ENCODE measurements at places on chromosomes 2 and 18.

DNA sequence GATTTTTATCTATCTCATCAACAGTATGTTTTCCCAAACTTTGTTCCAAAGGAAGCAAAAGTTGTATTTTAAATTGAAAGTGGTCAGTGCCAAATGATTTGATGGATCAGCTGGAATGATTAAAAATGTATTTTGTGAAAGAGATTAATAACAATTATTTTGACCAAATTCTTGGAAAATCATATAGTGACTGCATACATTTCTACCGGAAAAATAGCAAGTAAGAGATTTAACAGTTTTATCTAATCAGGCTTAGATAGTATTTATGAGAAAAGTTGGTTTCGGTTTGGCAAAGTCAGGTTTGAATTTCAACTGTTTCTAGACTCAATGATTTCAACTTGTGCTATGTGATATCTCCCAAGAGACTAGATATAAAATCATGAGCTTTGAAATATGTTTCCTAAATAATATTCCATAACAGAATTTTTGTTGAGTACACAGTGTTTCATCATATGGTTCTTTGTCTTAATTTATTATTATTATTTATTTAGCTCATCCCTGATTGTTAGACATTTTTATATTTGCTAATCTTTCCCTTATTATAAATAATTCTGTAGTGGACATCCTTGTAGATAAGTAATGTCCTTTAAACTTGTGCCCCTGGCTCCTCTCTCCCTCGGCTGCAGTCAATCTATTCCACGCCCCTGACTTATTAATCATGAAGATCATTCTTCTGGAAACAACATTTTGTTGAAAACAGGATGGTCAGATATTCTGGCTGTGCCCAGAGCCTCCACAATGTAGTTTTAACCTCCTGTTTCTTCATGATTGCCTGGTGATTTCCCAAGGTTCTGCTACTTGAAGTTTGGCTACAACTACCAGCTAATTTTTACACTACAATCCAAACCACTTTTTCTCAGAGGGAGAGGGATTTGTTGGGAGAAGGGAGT is 520.7 kb upstream of the TCF4 start:
- no peak for DNase-seq

- no peak for DNase-seq
Measured at GRCh38 chr2:127984551-127984950, 43.3 kb downstream of the SAP130 start.

DNA sequence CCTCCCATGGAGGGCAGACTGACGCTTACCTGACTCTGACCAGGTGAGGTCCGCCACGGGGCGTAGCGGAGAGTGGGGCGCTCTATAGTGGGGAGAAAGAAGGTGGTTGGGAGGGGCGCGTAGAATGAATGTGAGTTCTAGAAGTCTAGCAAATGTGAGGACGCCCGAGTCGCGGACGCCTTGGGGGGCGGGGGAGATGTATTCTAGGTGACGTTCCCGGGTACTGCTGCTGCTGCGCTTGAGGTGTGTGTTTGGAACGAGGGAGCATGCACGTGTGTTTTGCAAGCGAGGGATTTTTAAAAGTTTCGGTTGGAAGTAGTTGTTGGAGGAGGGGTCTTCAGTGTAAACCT is 758 bp downstream of the RIF1 start:
- DNase-seq, result peak; percentile 44

DNA sequence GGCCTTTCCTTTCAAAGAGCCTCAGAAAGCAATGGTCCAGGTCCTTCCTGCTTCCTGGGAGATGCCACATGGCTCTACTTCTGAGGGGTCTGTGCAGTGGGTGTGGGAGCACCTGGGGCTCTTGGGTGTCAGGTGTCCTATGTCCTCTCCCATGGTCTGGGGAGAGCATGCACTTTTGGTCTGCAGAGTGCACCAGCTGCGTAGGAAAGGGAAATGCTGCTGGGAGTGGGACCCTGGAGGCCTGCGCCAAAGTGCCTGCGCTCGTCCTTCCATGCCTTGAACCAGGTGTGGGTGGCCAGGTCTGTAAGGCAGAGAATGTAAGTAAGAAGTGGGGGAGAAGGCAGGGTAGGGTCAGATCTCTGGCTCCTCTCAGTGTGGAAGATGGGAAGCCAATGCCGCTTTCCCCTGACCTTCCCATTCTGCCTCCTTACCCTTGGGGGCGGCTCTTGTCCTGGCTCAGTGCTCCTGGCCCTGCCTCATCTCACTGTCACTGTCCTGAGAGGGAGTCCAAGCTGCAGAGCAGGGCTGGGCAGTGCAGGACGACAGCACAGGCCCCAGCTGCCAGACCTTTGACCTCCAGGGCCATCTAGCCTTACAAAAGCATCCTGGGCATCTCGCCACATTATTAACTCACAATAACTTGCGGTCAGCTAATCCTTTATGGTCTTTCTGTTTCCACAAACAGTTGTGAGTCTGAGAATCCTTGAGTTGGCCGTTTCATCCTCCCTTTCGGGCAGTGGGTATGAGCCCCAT is 6.6 kb upstream of the PROM2 start:
- DNase-seq, result no peak

DNA sequence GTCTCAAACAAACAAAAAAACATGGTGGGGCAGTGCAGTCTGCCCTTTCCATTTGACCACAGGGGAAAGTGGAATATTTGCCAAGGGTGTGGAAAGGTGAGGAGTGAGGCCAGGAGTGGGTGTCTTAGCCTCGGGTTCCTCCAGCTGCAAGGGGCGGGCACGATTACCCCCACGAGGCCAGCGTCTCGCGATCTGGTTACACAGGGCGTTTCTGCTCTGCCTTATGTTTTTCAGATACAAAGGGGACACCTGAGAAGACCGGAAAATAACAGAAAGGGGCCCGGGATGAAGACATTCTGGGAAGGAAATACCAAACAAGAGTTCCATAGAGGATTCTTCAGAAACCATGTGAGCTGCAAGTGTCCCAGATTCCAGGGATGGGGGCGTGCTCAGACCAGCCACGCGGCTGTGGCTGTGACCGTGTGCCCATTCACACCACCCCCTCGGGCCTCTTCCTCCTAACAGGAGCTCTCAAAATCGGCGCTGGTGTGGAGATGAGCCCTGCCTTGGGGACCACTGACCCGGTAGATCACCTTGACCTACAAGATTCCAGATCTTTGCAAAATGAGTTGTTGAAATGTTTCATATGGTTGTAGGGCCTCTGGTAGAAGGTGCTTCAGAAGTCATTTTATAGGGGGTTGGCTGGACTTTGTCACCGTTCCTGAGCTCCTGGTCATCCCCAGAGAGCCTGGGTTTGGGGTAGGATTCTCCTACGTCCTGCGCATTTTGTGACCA is 34.2 kb downstream of the FAM178B start:
- DNase-seq, result no peak

DNA sequence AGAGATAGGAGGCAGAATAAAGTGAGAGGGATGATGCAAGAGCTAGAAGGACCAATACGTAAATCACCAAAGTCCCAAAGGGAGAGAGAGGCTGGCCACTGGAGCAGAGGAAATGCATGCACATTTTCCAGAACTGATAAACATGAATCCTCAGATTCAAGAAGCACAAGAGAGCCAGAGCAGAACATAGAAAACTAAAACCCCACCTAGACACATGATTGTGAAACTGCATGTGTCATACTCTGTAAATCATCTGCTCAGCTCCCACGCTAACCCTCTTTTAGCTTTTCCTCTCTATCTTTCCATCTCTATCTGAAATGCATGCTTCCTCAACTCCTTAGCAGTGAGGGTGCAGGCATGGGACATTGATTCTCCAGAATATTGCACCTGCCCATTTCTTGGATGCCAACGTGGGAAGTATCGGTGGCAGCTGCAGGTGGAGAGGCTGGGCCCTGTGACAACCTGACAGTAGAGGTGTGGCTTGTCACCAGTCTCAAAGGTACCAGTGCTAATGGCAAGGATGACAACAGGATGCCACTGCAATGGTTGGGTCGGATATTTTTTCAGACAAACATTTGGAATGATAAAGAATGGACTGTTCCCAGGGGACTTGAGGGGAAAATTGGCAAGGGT is 89.3 kb upstream of the OTOS start:
- DNase-seq, result no peak

- no peak for DNase-seq
Measured at GRCh38 chr2:139825726-139826125, 1045.5 kb upstream of the NXPH2 start.

DNA sequence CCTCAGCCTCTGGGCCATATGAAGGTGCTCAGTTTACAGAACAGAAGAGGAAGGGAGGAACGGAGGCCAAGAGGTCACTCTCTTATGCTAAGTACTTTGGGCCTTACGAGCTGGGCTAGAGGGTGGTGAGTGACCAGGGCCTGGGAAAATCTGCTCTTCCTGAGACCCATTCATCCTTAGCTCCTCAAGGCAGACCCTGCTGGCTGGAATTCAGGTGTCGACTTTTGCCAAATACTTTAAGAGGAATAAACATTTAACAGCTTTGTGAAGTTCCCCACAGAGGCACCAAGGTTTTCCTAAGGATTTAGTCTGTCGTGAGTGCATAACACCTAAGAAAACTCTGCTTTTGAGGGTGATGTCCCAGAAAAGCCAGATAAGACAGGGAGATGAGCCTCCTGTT is 129.7 kb upstream of the SIX2 start:
- DNase-seq, result no peak

- DNase-seq, result no peak
Measured at GRCh38 chr18:24987303-24988252, 364.4 kb downstream of the ZNF521 start.

DNA sequence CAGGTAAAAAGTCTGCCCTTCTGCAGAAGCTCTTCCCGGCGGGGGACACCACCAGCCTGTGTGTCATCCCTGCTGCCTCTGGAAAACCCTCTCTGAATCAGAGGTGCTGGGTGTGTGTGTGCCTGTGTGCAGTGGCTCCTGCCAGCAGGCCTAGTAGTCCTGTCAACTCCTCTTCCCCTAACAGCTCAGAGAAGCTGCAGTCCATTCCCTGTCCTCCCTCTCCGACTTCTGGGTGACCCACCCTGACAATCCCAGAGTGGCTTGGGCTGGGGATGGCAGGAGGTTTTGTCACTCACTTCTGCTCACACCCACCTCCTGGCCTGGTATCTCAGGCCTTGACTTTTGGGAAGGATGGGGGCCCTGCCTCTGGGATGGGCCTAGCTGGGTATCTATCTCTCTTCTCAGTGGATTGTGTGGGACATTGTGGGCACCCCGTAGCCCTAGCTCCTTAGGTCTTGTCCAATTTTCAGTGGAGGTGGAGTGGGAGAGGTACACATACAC is 2.3 kb downstream of the WNT10A start:
- no peak for DNase-seq

- DNase-seq, result no peak
Measured at GRCh38 chr2:29276151-29276550, 160.9 kb downstream of the CLIP4 start.

DNA sequence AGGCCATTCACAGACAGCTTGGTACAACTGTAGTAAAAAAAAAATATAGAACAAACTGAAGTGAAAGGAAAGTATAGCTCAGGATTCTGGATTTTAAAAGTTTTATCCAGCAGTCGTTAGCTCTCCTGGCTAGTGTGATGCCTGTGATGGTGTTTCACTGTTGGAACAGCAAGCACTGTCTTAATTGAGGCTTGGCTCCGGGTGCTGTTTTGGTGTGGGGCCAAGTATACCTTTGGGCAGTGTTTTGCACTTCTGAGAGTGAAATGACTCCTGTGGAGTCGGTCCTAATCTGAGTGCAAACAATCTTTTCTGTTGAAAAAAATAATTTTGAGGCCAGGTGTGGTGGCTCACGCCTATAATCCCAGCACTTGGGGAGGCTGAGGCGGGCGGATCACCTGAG is 28.7 kb upstream of the RAB1A start:
- no peak for DNase-seq

- DNase-seq, result no peak
Measured at GRCh38 chr2:157508676-157509075, 64.8 kb upstream of the CYTIP start.

- no peak for DNase-seq
Measured at GRCh38 chr2:240456447-240457222, 21.2 kb downstream of the GPC1 start.
